ENCODE measurements at places on chromosomes 5 and 9. TPM values are rescaled to one million over a fixed set of nuclear protein-coding genes. Genes with fewer than 3 reads are reported as not detected.

- no peak for DNase-seq
- H3K4me3 ChIP-seq = no peak overlapping the region
- H3K27ac ChIP-seq = no peak overlapping the region
- H3K4me1 ChIP-seq = no peaks in the 10 kb centered on the region
- no peaks in the 10 kb centered on the region for H3K36me3 ChIP-seq
Measured at GRCh38 chr5:95369782-95370181, 21.4 kb upstream of the FAM81B start.

GRCh38 chr5:168592014-168592368, 12.8 kb upstream of the PANK3 start:
- H3K36me3 ChIP-seq = no peaks in the 10 kb centered on the region
- DNase-seq = no peak
- H3K4me3 ChIP-seq = no peak overlapping the region
- no peak overlapping the region for H3K27ac ChIP-seq

GRCh38 chr5:35852084-35852734, 4.5 kb upstream of the IL7R start:
- H3K27me3 ChIP-seq = no peaks in the 10 kb centered on the region
- H3K36me3 ChIP-seq = no peaks in the 10 kb centered on the region
- H3K4me1 ChIP-seq = peaks cover 21% of the 10 kb centered on the region

GRCh38 chr9:76895186-76895585, 10.7 kb downstream of the PRUNE2 start:
- H3K4me1 ChIP-seq = no peaks in the 10 kb centered on the region
- no peak overlapping the region for H3K4me3 ChIP-seq
- no peak overlapping the region for H3K27ac ChIP-seq
- DNase-seq = no peak
- no peaks in the 10 kb centered on the region for H3K27me3 ChIP-seq

- no peak for DNase-seq
- no peaks in the 10 kb centered on the region for H3K4me1 ChIP-seq
- H3K27ac ChIP-seq = no peak overlapping the region
- H3K27me3 ChIP-seq = no peaks in the 10 kb centered on the region
- H3K36me3 ChIP-seq = no peaks in the 10 kb centered on the region
Measured at GRCh38 chr9:109419531-109419930, 78.6 kb downstream of the PTPN3 start.

DNA sequence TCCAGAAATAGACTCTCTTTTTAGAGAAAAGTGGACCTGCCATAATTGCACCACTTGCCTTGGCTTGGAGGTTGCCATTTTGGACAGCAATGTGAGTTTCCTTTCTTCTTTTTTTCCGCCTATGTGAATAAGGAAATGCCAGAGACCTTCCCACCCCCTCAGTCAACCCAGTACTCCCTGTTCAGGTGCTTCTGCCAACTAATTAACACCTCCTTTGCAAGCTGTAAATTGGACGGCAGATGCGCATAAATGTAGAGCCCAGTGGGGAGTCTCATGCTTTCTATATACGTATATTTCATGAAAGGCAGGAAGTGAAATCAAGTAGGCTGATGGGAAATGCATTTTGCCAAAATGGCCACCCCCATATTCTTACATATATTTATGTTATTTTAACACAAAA, 269.8 kb upstream of the RFX3 start:
- H3K27ac ChIP-seq = no peak overlapping the region
- DNase-seq = no peak
- H3K4me3 ChIP-seq = no peak overlapping the region
- no peaks in the 10 kb centered on the region for H3K27me3 ChIP-seq
- no peaks in the 10 kb centered on the region for H3K36me3 ChIP-seq

Gene GPR151
- not detected for total RNA-seq

Gene ZBTB34
- total RNA-seq = 8.9 TPM

All from natural killer cell (primary cell).